ENCODE measurements at places on chromosomes 6 and 20.

- no peak for DNase-seq
Measured at GRCh38 chr20:23970049-23970448, 18.5 kb downstream of the GGTLC1 start.

DNA sequence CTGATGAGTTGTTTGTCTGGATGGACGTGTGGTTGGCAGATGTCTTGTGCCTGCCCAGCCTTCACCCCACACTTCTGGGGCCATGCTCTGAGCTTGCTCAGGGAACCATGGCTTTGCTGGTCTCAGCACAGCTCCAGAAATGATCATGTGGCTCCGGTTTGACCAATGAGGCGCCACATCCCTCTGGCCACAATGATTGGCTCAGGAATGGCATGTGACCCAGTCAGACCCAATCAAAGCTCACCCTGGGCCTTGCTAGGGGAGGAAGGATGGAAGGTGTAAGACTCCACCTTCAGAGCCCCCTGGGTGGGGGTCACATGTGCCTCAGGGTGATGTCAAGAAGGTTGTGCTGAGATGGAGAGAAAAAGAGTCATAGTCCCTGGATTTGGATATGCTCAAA is 281.6 kb upstream of the SULF2 start:
- no peak for DNase-seq

- DNase-seq, result peak; percentile 29
Measured at GRCh38 chr6:84768442-84769174, 4.2 kb upstream of the TBX18 start.

- DNase-seq, result no peak
Measured at GRCh38 chr6:20038410-20039204, 173.7 kb downstream of the MBOAT1 start.

DNA sequence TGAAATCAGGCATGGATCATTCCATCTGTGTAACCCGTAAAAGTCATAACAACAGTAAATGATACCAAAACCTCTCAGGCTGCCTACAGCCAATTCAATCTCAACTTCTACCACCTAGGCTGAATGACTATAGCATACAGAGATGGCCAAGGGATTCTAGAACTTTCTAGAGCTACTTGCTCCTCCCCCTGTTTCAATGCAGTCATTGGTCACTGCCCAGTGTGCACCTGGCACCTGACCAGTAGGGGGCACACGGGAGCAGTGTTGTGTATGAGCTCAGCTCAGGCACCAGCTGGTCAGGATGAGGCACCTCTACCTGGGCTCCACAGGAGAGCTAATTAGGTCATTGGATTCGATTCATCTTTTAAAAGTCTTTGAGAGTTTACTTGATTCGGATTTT is 86.2 kb downstream of the PLEKHG1 start:
- no peak for DNase-seq

All from NCI-H1105 (cell line).